ENCODE measurements at places on chromosomes 11 and 22.

DNA sequence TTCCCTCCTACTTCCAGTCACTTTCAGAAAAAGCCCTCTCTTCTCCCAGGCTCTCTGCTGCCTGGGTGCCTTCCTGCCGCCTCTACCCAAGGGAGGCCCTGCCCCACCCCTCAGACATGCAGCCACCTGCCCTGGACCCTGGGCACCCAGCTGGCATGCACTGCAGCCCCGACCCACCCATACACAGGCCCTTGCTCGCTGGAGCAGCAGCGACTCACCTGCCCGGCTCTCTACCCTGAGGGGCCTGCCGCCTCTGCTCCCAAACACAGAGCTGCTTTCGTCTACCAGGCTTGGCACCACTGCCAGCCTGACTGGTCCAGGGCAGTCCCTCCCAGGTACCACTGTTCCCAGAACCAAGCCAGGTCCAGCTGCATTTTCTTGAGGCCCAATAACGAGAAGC is 1.2 kb upstream of the TSSK2 start:
- no peak for DNase-seq

DNA sequence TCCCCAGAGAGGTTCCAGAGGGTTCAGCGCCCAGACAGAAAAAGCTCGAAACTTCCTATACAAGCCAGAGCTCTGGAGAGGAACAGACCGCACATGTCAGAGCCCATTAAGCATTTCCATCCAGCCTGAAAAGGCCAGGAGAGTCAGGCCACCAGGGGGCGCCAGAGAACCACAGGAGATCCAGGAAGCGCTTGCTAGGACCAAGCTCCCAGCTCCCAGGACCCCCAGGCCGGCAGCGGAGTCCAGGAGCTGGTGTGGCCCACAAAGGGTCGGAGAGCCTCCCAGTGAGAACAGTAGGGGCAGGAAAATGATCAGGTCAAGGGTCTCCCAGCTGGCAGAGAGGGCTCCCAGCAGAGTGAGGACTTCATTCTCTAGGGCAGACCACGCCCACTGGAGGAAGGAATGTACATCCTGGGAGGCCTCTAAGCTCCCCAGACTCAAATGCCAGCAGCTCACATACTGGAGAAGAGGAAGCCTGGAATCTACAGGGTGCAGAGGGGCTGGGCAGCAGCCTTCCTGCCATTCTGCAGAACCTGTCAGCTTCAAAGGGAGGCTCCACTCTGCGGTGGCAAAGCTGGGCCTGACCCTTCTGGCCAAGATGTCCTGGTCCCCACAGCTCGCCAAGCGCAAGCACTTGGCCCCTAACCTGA is 2.1 kb upstream of the MEI1 start:
- no peak for DNase-seq

- no peak for DNase-seq
These were observed 18.9 kb downstream of the CXCR5 start for GRCh38 chr11:118902336-118903203.

DNA sequence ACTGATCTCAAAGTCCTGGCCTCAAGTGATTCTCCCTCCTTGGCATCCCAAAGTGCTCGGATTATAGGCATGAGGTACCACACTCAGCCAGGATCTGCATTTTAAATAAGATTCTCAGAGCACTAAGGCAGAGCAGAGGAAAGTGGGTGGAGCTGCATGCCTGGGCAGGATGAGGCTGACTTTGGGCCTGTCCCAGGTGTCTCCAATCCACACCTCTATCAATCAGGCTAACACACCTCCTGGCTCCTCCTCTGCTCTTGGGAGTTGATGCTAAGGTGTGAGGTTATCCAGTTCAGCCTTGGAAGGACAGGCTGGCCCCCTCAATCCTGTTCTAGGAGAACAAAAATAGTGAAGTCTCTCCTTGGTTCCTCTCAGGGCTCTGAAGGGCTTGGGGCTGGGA is 30.2 kb upstream of the P2RY2 start:
- no peak for DNase-seq

DNA sequence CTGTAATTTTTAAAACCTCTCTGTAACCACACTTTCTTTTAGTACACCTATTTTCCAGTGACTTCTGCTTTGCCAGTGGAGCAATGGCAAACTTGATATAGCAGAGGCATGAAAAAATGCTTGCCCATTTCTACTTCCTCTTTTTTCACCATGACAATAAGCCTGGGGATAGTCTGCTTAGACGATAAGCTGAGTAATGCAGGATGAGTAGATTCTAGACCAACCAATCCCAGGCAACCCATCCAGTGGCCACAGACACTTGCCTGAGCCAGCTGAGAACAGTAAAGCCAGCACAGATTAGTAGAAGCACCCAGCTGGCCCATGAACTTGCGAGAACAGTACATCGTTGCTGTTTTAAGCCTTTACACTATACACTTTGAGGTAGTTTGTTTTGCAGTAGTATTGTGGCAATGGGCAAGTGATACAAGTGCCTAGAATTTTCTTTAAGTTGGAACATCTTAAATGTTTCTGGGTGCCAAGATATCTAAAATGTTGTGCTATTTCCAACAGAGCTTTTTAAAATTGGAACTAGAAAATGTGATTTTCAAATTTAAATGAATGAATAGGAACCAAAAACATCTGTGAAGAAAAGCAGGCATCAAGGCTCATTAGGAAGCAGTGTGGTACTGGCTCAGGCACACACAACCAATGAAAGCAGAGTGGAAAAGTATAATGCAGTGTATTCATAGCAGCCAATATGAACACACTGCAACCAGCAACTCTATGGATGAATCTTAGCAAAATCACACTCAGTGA is 37.7 kb downstream of the DDI1 start:
- no peak for DNase-seq

GRCh38 chr11:46385169-46386004 is 3.9 kb downstream of the MDK start:
- DNase-seq, result no peak

GRCh38 chr11:3126207-3126865 is 38.8 kb downstream of the OSBPL5 start:
- no peak for DNase-seq

GRCh38 chr11:79186669-79187068 is 254.2 kb downstream of the TENM4 start:
- no peak for DNase-seq

- DNase-seq, result no peak
These were observed 17.0 kb upstream of the WDR74 start for GRCh38 chr11:62856333-62856895.

- no peak for DNase-seq
These were observed 2.4 kb downstream of the MICAL2 start for GRCh38 chr11:12112750-12113149.

- no peak for DNase-seq
These were observed 25.8 kb downstream of the RCN1 start for GRCh38 chr11:32116668-32117067.

DNA sequence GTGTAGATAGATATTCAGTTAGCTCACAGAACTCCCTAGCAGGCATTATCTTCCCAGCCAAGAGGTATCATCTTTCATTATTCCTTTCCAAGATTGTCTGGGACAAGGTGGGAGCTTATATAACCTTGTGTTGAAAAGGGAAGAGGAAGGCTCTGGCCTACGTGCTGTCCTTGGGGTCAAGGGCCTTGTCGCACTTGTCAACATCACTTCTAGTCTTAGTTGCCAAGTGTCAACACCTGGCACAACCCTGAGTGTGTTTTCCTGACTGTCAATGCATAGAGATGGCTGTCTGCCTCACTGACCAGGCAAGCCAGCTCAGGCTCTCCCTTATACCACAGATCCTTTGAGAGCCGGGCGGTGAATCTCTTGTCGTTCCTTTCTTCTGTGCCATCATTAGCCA is 331.9 kb downstream of the CNTN5 start:
- DNase-seq, result no peak

DNA sequence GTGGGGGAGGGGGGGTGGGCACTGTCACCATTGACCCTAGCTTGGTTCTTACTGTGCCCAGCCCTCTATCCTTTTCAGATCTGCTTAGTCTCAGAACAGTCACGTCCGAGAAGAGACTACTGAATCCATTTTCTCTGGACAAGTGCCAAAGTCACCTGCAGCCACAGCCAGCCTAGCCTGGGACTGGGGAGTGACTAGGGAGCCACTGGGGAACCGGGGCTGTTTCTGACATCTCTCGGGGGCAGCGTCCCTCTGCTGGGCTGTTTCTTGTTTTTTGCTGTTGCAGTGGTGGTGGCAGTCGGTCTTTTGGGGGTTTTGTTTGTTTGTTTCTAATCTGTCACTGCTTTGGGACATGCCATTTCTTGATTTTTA is 8.7 kb downstream of the SLC37A2 start:
- DNase-seq, result no peak

GRCh38 chr22:38494498-38494897 is 11.6 kb downstream of the DDX17 start:
- DNase-seq, result no peak

DNA sequence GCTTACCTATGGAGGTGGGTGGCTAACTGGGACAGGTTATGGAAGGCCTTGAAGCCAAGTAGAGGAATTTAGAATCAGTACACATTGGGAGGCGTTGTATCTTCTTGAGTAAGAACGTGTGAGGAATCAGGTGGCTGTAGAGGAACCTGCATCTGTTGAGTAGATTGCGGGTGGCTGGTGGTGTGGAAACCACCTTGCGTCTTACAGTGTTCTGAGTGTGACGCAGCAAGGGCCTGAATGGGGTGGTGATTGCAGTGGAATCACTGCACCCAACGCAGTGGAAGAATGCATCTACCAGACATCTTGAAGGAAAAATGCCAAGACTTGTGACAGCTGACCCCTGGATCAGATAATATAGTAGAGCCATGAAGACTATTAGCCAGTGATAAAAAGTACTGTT is 110.8 kb upstream of the NNMT start:
- DNase-seq, result no peak

GRCh38 chr11:131999084-131999483 is 628.7 kb downstream of the NTM start:
- DNase-seq, result no peak

DNA sequence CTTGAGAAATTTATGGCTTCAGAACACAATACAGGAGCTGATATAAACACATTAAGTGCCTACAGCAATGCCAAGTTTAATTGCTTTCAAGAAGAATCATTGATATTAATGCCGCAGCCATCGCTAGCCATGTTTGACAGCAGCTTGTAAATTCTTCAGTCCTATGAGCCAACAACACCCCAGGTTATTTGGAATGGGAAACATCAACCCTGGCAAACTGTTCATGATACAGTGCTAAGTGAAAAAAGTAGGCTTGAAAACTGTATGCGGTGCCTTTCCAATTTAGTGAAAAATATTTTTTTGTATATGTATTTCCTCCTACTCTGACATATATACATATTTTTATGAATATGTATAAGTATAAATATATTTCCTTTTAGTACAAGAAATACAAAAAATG is 142.6 kb downstream of the CSNK2A3 start:
- DNase-seq, result no peak

- DNase-seq, result no peak
These were observed 1.8 kb downstream of the FJX1 start for GRCh38 chr11:35619855-35620640.

- no peak for DNase-seq
These were observed 5.2 kb downstream of the MAML2 start for GRCh38 chr11:96337541-96338431.

DNA sequence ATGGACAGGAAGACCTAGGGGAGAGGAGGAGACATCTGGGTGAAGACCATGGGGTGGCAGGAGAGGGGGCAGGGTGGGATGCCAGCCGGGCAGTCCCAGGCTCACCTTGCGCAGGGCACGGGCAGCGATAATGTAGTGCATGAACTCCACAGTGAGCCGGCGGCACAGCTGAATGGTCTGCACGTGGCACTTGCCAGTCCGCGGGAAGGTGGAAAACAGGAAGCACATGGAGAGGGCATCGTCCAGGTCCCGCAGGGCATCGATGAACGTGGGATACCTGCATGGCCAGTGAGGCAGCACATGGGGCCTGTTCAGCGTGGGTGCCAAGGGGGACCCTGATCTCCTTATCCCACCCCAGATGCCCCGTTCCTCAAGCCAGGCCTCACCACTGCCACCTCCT is 7.3 kb downstream of the PES1 start:
- no peak for DNase-seq

DNA sequence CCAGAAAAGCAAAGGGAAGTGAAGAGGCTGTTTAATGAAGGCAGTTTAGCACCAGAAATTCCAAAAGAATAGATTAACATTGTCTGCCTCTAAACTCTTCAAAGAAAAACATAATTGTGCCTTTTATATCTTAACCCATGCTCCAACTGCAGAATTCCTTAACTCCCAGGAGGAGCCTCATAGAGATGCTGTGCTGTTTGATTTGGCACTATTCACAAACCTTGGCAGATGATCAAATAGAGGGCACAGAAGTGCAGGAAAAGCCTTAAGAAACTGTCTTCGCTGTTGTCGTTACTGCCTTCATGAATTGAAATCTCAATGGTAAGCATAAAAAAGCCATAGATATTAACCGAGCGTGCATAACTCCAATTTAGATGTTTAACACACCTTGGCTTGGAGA is 124.1 kb upstream of the MPPED2 start:
- DNase-seq, result no peak

DNA sequence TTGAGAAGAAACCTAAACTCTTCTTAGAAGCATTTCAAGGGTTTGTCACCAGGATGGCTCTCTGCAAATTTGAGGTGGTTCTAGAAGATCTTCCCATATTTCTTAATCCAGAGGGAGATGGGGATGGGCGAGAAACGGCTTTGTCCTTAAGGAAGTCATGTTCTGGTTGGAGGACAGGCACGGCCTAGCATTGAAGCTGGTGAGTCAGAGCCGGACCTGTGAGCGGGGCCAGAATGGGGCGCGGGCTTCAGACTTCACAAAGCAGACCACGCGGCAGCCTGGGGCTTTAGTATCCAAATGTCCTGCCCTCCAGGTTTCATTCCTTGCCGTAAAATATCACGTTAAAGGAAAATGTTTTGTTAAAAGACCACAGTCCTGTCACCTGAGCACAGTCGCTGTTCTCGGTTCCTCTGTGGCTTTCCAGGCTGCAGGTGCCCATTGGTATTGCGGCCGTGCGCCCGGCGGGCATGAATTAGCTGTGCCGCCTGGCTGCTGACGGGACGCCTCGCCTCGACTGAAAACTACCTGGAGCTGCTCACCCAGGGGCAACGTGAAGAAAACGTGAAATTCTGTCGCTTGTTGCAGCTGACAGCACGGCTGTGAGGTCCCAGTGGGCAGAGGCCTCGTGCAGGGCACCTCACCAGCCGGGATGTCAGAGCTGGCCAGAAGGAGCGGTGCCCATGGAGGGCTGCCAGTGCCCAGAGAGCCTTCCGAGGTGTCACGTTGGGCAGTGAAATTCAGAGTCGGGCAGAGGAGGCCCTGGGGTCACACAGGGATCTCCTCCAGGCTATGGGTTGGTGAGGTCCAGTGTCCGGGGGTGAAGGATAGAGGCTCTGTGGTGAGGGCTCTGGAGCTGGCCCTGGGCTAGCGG is 59.0 kb downstream of the LRP5 start:
- no peak for DNase-seq

GRCh38 chr22:46908641-46909107 is 146.2 kb downstream of the TBC1D22A start:
- DNase-seq, result no peak
